ENCODE measurements at places on chromosomes 6 and 20. TPM values are rescaled to one million over a fixed set of nuclear protein-coding genes. Genes with fewer than 3 reads are reported as not detected.

The ISM1 gene
- total RNA-seq = 2.1 TPM

The BMP6 gene
- 5.4 TPM for total RNA-seq

The IL17A gene
- not detected for total RNA-seq

The BEND6 gene
- 1.4 TPM for total RNA-seq

The HLA-DQA1 gene
- 8.4 TPM for total RNA-seq

The DCBLD1 gene
- total RNA-seq = 11.6 TPM

The RIMS4 gene
- total RNA-seq = 1.2 TPM

Data from esophagus muscularis mucosa (tissue), 4 donors.